Activated CD4-positive, alpha-beta T cell treated with anti-CD3 and anti-CD28 coated beads, Interleukin-2, amount 50 U/mL, for 4 hours (primary cell): ENCODE measurements at places on chromosomes 2 and 18.

DNA sequence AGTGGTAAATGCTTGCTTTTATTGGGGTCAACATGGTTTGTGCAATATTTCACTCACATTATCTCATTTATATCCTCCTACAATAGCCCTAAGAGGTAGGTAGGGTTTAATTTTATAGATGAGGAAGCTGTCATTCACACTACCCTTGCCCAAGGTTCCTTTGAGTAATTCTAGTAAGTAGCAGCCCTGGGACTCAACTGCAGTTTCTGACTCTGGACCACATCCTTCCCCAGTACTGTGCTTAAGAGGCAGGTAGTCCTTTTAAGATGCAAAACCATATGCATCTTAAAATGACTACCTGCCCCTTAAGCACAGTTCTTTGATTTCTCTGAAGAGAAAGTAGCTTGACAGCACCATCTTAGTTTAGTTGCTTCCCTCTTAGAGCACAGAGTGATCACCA, 15.7 kb upstream of the NT5C1B start:
- no peak for DNase-seq

DNA sequence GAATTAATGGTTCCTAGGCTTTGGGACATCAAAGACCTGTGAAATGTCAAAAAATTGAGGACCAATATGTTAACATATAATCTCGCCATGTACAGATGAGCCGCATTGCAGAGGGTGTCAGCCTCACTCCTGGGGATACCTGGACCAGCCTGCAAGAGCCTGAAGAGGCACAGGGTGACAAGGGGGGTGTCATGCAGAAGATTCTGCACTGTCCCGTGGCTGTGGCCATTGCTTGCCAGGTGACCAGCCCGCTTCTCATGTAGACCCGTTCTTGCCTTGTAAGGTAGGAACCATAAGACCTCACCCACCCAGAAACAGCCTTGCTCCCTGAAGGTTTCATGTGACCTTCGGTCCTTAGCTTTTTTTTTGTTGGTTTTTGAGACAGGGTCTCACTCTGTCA, 37.5 kb downstream of the TMEM37 start:
- no peak for DNase-seq

DNA sequence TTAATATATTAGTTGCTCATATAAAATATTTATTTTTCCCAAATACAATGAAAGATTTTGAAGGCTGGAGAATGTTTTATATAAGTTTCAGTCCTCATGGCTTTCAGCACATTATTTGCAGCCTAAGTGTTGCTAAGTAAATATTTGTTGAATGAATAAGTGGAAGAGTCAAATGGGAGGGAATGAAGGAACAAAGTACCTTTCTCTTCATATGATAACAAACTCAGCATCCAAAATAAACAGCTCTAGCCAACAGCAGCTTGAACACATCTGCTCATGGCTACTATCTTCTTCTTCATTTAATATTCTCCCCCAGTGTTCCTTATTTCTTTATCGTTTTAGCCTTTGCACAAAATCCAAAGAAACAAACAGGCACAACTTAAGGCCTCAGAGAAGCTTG, 385.2 kb upstream of the PIK3C3 start:
- no peak for DNase-seq

DNA sequence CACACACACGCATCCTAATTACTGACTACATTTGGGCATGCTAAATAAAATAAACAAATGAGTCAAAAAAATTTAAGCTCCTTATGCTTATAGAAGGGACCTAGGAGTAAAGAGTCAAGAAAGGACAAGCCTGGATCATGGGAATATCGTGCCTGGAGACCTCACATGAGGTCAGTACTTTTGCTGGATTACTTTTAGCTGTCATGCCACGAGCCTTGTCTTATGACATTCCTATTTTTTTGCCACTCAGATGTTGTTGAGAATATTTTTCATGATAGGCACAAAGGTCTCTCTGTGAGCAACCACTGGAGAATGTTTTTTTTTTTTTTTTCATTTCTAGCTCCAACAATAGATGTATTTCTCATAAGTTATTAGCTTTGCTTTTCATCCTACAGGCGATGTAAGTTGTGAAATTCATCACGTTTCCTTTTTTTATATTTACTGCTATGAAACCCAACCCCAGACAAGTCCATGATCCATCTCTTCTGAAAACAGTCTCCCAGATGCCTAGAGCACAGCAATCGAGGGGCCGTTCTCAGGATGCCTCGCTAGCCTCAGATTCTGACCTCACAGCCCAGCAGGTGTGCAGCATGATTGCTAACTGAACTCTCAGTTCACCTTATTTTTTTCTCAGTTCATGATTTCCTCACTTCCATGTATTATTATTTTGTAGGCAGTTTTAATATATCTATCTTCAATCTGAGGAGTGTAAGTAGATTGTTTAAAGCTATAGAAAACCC, 464.5 kb downstream of the IRS1 start:
- DNase-seq = no peak

- DNase-seq = no peak
Measured at GRCh38 chr2:15931319-15931890, 8.9 kb upstream of the MYCN start.

DNA sequence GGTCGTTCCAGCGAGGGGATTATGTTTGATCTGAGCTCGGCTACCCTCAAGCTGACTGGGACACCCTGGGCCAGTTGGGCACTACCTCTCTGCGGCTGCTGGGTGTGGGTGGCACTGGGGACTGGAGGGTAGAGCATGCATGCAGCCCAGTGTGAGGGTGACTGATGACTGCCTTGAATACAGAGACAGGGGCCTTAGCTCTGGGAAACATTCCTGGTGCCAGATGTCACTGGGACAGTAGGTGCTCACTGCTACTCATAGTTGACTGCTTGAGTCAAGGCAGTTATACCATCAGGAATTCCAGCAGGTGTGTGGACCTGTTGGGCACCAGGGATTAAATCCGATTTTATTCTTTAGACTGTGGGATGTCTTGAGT, 33.6 kb upstream of the ATP6V1B1 start:
- no peak for DNase-seq

- no peak for DNase-seq
Measured at GRCh38 chr2:74249406-74250122, 51.1 kb downstream of the MTHFD2 start.

GRCh38 chr2:172427990-172428831, 825 bp downstream of the ITGA6 start:
- DNase-seq = peak; percentile 63

DNA sequence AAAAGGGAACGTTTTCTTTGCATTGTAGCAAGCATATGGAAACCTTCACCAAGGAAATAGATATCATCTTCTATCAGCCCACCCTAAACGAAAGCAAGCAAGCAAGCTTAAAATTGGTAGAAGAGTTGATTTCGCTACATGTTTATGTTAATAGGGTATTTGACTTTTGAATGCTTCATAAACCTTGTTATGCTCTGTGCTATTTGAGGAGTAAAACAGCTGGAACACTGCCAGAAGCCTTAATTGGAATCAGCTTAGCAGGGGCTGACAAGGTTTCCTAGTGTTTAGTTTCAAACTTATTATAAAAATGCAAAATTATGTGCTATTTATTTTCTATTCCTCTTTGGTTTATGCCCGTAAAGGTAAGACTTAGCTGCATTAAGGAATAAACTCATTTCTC, 70.6 kb upstream of the LINC00305 start:
- no peak for DNase-seq
